ENCODE measurements at places on chromosomes 2 and 18. TPM values are rescaled to one million over a fixed set of nuclear protein-coding genes. Genes with fewer than 3 reads are reported as not detected.
A peak's percentile ranks its signal among the peaks of the same experiment; 100 is the strongest.

The GKN1 gene
- total RNA-seq: not detected

The CLK1 gene
- 46.1 TPM for total RNA-seq

The AMER3 gene
- total RNA-seq: not detected

The FAP gene
- total RNA-seq: not detected

The CD207 gene
- total RNA-seq: not detected

The UPP2 gene
- total RNA-seq: not detected

The CAVIN2 gene
- 0.03 TPM for total RNA-seq

DNA sequence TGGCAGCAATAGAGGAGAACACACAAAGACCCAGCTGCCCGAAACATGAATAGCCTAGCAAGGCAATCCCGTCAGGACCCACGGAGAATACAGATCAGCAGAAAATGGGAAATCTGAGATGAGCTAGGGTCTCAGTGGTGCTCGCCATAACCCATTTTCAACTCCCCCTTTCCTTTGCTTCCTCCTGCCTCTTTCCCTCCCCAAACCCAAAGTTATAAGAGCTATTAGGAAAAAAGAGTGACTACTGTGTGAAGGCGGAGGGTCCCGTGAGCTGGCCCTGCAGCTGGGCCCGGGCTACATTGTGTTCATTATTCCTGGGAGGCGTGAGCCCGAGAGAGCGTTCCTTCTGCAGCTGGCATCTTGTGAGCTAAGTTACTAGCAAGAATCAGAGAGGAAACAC is 118.4 kb downstream of the PID1 start:
- DNase-seq: no peak

DNA sequence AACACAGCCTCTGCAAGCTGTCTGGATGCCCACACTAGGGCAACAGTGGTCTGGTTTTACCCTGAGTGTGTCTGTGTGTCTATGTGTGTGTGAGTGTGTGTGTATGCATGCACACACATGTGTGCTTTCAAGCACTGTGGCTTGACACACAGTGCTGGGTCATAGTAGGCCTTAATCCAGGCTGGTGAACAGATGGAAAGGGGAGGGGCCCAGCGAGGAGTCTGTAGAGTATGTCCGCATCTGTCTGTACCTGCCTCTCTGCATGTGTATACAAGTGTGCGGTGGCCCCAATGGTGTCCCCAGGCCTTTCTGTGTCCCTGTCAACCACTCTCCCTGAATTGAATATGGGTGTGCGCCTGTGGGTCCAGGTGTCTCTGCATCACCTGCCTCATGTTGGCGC is 9.3 kb upstream of the KCNIP3 start:
- no peak for DNase-seq

GRCh38 chr2:113370478-113371091 is 66.9 kb upstream of the ZNG1B start:
- DNase-seq: peak; percentile 86

GRCh38 chr2:106261871-106262321 is 67.8 kb upstream of the UXS1 start:
- no peak for DNase-seq

DNA sequence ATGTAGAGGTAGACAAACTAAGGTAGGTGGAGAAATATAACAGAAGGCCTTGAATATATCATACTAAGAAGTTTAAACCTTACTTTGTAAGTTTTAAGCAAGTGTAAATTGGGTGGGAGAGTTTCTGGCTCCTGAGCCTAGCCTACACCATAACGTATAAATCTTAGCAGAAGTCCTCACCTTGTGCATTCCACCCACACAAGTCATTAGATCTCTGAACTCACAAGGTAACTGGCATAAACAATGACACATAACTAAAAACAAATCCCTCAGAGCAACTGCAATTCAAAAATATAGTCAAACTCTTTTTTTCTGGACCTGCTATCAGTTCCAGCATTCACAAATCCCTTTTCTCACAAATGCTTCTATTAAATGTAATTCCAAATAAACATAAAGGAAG is 9.4 kb downstream of the REV1 start:
- no peak for DNase-seq

DNA sequence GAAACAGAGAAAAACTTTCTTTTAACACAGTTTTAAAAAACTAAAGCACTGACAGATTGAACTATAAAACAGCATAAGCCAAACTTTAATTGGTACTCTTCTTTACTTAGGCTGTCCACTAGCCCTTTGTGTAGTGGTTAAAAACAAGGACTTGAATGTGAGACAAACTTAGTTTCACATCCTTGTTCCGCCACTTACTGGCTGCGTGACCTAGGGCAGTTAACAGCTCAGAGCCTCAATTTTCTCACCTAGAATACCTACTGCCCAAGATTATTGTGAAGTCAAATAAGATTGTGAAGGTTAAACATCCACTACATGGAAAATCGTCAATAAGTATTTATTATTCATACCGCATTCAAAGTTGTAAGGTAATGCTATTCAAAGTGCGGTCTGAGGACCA is 2.0 kb downstream of the WDR35 start:
- no peak for DNase-seq

GRCh38 chr18:80198391-80198790 is 48.9 kb downstream of the PARD6G start:
- no peak for DNase-seq

GRCh38 chr2:199219551-199219950 is 238.2 kb downstream of the SATB2 start:
- DNase-seq: no peak

DNA sequence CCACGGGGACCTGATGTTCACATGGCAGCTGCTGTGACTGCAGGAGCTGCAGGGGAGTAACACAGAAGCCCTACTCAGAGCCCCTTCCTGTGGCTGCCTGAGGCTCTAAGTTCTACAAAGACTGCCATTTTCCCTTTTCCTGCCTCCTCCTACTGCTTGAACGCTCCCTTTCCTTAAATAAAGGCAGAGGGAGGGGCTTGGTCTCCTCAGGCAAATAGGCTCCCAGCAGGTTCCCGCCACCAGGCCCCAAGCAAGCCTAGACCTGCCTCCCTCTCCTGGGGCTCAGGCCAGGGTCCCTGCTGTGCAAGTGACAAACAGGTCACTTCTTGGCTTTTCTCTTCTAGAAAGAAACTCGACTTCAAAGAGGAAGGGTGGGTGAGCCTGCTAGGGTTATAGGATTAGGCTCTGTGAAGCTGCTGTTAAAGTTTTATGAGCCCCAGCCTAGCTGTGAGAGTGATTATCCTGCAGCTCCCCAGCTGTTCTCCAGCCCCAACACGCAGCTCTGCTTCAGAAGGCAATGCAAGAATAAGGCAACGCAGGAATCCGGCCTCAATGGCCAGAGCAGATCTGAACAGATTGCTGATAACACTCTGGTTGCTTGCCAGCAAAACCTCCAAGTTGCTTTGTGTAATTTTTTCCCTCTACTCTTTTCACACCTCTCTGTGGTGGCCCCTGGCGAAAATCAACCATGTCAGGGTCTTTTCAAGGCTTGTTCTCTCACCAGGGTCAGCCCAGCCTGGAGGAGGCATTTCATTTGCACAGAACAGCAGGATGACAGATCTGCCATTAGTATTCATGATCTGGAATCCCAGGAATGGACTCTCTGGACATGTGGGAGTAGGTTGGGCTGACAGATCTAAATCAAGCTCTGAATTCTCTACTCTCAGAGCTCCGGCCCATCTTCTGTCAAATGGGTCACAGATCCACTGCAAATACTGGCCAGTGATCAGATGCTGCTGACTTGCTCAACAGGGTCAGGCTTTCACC is 71.3 kb downstream of the MRO start:
- DNase-seq: no peak

DNA sequence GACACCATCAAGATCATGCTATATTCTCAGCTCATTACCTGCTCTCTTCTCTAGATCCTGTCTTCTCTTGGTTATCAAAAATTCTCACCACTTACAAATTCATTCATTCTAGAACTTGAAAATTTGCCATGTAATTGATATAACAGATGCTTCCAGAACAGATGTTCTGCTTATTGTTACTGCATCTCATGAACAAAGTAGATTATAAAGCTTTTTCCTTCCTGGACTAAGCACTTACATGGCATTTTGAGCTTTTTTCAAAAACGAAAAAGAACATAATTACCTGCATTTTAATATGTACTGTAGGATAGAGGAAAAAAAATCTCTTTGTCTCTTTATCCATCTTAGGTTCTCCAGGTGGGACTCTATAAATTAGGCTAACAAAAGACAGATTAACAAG is 79.6 kb upstream of the CREB1 start:
- no peak for DNase-seq

DNA sequence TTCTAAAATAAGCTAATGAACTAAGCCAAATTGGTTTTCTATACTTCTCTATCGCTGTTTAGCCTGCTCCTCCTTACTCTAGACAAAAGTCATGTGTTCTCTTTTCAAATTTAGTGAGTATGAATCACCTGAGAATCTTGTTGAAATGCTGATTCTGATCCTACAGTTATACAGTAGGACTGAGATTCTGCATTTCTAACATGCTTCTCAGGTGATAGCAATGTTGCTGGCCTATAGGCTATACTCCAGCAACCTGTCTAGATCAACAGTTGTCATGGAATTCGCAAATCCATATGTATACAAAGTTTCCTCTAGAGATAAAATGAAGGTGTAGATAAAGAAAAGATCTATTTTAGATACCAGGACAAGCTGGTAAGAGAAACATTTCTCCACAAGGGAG is 62.9 kb downstream of the MEMO1 start:
- DNase-seq: no peak

GRCh38 chr2:71101656-71102055 is 28.4 kb downstream of the MCEE start:
- DNase-seq: peak; percentile 62

DNA sequence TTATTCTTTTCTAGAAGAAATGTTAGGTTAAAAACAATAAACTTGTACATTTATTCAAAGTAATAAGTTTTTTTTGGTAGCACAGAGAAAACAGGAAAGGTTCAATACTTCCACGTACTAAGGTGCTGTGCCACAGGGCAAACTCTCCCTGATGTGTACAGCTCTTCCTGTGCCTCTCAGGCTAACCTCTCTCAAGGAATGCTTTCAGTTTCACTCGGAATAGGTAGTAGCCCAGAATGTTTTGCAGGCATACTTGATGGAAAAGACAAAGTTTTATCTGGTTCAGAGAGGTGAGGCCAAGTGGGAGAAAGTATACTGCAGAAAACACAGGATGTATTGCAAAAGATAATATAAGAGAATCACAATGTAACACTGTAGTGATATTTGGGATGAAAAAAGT is 171.0 kb upstream of the ZFP36L2 start:
- no peak for DNase-seq

GRCh38 chr2:190603374-190603773 is 45.5 kb upstream of the NAB1 start:
- no peak for DNase-seq

DNA sequence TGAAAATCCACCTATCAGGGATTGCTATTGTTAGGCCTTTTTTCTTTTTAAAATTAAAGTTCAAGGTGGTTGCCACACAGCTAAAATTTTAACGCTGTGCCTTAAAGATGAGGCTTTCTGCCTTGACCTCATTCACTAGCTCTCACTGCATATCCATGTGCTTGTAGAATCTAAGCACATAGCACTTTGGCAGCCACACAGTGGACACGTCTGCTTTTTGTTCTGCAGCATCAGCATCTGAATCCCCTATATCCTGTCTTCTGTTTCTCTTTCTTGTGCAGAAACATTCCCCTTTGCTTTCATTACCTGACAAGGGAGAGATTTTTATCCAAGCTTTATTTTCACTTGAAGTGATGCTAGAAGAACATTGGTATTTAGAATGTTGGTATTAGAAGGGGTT is 38.1 kb downstream of the RALB start:
- no peak for DNase-seq

- no peak for DNase-seq
Measured at GRCh38 chr18:55559739-55560138, 28.3 kb downstream of the TCF4 start.

- no peak for DNase-seq
Measured at GRCh38 chr2:113922335-113922734, 32.4 kb downstream of the ACTR3 start.

DNA sequence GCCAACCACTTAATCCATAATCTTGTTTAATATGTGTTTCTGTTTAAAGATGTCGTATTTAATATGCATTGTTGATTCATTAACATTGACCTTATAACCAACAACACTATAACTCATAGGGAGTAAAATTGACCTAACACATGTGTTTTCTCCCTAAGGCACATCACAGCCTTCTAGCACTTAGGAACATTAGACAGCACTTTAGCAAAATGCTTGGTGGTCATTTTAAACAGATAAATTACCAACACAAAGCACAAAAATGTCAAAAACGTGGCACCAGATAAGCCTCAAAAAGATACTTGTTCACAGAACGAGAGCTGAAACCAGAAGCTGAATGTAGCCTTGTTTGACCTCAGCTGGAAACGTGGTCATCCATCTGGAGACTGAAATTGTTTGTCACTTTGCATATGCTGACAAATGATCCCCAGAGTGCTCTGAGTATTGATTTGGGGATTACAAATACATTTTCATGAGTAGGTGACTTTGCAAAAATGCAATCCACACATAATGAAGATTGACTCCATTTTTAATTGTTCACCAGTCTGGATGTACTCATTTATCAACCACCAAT is 139.2 kb downstream of the CCDC102B start:
- DNase-seq: no peak

- DNase-seq: no peak
Measured at GRCh38 chr2:190794377-190794776, 86.2 kb upstream of the GLS start.
